CD4-positive, alpha-beta T cell treated with Interleukin-1 beta for 1 hour (primary cell): ENCODE measurements at places on chromosomes 7 and 10.

- DNase-seq, result no peak
Measured at GRCh38 chr10:78618050-78618449, 450.7 kb upstream of the ZMIZ1 start.

GRCh38 chr10:45294681-45295080, 20.7 kb downstream of the OR13A1 start:
- no peak for DNase-seq

- DNase-seq, result no peak
Measured at GRCh38 chr10:48542471-48543181, 62.2 kb downstream of the ARHGAP22 start.

GRCh38 chr7:31776616-31777015, 89.6 kb downstream of the PPP1R17 start:
- no peak for DNase-seq

- DNase-seq, result no peak
Measured at GRCh38 chr10:95628786-95629185, 27.7 kb downstream of the ALDH18A1 start.

DNA sequence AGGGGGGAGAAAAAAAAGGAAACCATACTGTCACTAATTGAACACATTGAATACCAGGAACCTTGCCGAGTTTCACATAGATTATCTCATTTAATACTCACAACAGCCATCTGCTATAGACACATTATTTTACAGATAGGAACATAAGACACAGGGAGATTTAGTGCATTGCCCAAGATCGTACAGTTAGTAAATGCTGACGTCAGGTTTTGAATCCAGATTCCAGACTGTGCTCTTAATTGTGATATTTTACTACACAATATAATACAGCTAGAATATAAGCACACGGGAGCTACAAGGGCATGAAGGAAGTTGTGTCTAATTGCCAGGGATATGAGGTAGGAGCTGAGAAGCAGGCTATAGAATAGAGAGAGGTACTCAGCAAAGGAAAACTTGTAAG, 93.9 kb upstream of the MINDY3 start:
- no peak for DNase-seq

- DNase-seq, result no peak
Measured at GRCh38 chr7:14825912-14826311, 76.6 kb downstream of the DGKB start.

DNA sequence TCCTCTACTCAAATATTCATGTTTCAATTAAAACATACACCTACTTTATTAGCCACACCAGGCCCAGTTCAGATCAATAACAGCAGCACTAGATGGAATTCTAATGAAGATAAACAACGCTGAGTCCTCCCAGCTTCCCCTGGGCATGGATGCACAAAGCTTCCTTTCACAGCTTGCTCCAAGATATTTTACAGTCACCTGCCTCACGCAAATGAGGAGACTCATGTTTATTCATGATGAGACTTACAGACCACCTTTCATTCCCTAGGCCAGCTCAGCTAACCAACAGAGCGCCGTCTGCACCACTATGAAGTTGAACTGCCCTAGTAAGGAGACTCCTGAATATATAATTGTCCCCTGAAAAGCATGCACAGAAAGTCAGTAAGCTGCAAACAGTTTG, 283.0 kb upstream of the AOAH start:
- DNase-seq, result no peak
